Epithelial cell of esophagus (primary cell): ENCODE measurements at places on chromosomes 12 and 14.

DNA sequence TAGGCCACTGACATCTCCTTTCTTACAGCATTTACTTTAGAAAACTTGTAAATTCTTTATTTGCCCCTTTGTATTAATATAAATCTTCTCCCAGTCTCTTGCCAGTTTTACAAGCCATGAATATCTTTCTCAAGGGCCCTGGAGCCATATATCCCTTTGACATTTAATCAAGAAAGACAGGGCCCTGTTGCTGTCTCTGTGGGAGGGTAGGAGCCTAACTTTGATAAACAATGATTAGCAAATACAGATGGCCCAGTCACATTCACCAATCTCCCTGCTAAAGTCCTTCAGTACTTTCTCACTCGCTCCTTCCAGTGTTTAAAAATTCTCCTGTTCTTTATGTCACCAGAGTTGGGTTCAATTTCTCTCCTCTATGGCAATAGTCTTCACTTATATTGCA, 479.8 kb upstream of the USP15 start:
- no peak for DNase-seq

DNA sequence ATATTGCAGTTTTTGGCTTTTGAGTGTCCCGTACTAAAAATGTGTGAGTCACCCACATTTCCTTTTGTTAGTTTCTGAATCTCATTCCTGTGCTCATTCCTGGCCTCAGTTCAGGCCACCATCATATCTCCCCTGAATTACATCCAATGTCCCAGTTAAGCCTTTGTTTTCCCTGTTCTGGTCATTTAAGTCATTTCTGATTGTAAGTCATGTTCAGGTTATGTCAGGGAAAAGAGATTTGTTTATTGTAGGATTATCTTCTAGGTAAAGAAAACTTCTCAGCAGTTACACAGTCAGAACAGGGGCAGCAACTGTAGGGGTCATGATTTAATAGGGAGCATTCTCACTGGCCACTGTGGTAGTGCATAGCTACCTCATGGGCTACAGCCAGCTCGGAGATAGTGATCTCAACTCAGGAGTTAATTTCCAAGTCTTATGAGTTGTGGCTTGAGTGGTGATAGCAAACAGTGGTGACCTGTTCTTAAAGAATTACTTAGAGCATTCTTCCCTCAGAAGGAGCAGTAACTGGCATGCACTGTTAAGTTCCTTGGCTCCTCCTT, 6.7 kb downstream of the DDX47 start:
- peak; percentile 75 for DNase-seq

DNA sequence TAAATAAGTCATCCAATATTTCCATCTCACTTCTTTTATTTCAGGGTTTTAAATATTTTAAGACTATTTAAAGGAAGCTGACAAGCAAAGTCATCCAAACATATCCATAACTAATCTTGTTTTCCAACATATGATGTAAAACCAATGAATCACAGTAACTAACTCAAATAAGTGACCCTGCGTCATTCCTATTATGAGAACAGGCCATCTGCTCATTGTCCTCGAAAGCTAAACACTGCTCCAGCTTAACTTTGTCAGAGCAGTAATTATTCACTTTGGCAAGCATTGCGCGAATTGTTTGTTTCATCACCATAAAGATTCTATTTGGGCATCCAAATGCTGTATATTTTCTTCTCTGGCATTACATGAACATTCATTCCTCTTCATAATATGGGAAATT, 99.1 kb downstream of the CAPZA3 start:
- DNase-seq: no peak

- no peak for DNase-seq
Observed at GRCh38 chr12:26825459-26826016, 7.5 kb downstream of the ITPR2 start.

GRCh38 chr14:59238216-59238615, 49.7 kb downstream of the DAAM1 start:
- DNase-seq: no peak

DNA sequence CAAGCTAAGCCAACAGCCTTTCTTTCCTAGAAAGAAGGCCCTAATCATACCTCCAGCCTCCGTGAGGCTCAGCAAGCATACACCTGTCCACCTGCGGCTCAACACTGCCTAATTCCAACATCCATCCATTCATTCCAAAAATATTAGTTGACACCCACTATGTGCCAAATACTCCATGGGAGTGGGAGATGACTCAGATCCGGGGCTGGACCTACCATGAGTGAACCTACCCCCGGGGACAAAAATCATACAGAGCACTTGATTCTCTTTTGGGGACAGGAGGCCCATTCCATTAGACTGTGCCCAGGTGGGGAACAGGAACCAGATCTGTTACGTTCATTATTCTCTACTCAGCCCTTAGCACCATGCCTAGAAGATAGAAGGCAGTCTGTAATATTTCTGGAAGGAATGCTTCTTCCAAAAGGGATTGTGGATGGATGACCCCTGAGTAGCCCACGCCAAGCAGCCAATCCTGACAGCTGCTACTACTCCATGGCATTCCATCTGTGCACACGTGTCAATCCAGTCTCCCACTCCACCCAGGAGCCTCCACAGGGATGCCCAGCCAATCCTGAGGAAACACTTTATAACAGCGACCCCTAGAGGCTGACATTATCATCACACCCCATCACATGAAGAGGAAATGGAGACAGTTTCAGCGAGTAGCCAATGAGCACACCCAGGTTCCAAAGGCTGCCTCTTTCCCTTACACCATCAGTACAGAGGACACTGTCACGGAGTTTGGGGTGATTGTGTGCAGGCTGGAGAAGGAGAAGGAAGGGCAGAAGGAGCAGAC, 170.7 kb downstream of the ESRRB start:
- DNase-seq: peak; percentile 63

DNA sequence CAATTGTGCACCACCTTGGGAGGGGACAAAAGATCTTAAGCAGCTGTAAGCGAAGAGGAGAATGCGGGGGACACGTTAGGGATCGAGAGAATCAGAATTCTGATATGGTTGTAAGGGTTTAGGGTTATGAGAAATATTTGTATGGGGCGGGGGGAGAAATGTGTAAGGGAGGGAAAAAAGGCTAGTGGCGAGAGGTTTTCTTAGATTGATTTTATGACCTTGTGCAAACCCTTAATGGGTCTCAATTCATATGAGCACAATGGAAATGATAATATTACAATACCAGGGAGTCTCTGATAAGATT, 396 bp downstream of the NDUFA9 start:
- no peak for DNase-seq

GRCh38 chr14:90416720-90417119, 19.9 kb downstream of the CALM1 start:
- DNase-seq: no peak

- DNase-seq: no peak
Observed at GRCh38 chr12:25323581-25323982, 72.9 kb upstream of the KRAS start.

DNA sequence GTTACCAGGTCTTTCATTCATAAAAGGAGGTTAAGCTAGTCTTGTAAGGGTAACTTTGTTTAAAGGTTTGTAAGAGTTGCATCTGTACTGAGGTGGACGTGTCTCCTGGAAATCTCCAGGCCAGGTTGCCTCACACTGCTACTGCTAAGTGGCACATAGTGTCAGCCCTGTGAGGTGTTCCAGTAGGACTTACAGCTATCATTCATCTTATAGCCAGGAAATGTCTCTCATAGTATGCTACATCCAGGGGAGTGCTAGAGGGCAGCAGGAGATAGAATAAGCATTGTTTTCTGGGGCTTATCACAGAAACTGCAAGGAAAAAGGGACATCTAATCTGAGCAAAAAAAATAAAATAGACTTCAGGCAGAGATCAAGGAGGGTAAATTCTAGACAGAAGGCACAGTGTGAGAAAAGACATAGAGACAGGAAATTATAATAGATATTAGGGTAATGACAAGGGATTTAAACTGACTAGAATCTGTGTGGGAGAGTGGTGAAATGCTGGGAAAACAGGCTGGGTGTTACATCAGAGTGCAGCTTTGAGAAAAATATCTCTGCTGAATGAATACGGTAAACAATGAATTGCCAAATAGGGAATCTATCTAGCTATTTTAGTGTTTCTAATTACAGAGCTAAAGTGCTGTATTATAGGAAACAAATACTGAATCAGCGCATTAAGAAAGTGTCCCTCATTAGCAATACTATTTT, 205.1 kb upstream of the ABCD2 start:
- peak; percentile 30 for DNase-seq

DNA sequence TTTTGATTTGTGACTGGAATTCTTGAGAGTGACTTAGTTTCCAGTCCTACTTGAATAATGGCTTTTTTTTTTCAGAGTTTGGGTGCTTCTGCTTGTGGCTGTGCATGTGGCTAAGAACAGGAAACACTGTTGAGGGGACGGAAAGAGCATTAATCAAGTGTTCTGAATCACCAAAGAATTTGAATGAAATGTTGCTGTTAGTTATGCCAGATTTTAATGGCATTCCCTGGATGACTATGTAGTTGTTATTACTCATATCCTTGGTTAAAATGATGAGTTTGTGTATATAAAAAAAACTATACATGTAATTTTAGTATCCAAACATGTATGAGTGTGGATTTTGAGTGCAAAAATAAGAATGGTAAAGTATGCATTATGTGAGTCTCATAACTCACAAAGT, 347.9 kb downstream of the BCAT1 start:
- peak; percentile 76 for DNase-seq

DNA sequence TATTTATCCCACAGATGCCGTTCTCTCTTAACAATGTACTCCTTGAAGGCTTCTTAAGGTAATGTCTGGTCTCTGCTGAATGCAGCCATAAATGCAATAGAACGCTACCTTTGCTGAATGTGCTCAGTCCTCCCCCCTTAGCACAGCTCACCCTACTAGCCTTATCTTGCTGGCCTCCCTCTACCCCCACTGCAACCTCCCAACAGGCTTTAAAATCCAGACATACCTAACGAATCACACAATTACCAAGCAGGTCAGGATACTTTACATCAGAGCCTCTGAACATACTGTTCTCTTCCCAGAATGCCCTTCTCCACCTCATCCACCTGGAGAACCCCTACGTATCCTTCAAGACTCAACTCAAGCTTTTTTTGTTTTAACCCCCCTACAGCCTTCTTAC, 51.0 kb upstream of the CRADD start:
- peak; percentile 40 for DNase-seq

- DNase-seq: peak; percentile 93
Observed at GRCh38 chr12:52514471-52515318, 5.5 kb downstream of the KRT5 start.

DNA sequence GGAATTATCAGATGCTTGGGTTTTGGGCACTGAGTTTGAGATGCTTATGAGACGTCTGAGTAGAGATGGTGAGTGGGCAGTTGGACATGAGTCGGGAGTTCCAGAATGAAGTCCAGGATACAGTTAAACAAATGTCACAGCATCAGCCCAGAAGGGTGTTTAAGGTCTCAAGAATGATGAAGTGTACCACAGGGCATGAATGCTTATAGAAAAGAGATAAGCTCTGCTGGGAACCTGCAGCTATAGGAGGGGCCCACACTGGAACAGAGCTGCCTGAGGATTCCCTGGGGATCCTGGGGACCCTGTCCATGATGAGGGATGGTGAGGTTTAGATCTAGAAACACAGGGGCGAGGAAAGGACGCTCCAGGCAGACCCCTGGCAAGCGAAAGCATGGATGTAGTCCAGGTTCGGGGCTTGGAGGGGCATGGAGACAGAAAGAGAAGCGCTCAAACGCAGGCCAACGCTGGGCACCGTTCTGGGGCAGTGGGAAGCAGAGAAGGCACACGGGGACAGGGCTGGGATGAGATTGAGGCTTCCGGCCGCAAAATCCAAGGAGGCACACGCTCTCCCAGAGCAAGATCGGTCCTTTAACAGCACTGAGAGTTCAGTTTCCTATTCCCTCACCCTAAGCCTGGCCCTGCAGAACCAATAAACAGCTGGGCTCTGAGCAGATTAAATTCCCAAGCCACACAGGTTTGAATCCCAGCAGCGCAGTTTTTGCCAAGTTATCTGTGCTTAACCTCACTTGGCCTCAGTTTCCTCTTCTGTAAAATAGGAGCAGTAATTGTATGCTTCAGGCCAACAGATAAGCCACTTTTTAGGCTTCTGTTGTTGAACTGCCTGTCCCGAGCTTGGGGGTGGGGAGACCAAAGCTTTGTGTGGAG, 52.9 kb downstream of the EID3 start:
- no peak for DNase-seq

DNA sequence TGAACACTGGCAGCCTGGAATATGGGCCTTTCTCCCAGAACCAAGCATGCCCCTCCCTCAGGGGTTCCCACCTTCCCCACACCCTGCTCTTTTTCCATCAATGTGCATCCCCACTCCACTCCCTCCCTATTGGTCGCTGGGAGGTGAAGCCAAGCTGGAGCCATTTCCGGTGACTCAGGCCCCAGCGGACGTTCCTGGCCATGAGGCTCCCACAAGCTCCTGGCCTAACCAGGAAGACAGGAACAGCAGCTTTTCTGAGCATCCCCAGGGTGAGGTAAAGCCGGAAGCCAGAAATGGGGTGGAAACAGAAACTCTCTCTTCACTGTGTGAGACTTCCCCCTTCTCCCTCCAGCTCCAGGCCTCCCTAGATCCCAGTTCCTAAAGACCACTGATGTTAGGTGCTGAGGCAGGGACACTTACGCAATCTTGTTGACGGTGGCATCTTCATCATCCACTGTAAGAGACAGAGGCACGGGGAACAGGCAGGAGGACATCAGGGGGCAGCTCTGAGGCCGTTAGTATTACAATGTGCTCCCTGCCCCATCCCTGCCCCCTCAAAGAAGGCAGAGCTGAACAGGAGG, 5.1 kb downstream of the LMBR1L start:
- DNase-seq: peak; percentile 91

GRCh38 chr12:48572326-48572725, 2.5 kb upstream of the LALBA start:
- DNase-seq: peak; percentile 2

DNA sequence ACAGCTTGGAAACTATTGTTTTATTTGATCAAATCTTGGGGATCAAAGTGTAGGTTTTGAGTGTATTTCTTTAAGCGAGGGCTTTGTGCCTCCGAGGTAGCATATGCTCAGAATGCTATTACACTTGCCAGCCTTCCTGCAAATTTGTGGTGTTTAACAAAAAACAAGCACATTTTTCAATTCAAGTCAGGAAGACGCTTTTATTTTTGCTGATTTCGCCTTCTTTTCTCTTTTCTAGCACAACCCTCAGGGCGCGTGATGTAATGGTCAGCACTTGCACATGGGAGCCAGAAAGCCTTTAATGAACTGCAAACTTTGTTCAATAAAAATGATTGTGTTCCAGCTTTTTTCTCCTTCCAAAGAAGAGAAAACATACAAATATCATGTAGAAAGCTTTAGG, 466.5 kb downstream of the PRKD1 start:
- DNase-seq: no peak

DNA sequence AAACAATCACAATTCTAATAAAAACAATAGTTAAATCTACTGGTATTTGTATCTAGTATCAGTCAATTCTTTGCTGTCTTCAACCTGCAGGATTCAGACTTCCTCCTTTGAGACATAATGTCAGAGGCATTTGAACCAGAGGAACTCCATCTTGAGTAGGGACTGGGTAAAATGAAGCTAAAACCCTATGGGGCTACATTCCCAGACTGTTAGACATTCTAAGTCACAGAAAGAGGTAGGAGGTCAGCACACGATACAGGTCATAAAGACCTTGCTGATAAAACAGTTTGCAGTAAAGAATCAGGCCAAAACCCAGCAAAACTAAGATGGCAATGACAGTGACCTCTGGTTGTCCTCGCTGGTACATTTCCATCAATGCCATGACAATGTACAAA, 48.2 kb upstream of the MAP3K9 start:
- no peak for DNase-seq
